ENCODE measurements at places on chromosomes 3 and 15. TPM values are rescaled to one million over a fixed set of nuclear protein-coding genes. Genes with fewer than 3 reads are reported as not detected.
A peak's percentile ranks its signal among the peaks of the same experiment; 100 is the strongest.

Gene GALNT15
- total RNA-seq: 5.5 TPM

- peak; percentile 7 for DNase-seq
These were observed 437.2 kb downstream of the SI start for GRCh38 chr3:164641071-164641470.

DNA sequence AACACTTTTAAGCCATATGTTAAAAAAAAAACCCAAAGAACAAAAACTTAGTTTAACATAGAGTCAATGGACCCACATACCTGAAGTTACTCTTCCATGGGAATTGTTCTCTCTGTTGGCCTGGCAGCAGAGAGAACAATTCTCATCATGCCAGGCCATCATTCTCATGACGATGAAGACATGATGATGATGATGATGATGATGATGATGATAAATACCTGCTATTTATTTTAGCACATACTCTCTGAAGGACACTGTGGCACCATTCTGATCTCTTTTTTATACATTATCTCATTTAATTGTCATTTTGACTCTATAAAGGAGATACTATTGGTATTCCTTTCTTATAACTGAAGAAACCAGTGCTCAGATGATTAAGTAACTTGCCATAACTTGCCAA is 366.9 kb downstream of the MFSD1 start:
- no peak for DNase-seq

Gene CCDC174
- 15.8 TPM for total RNA-seq

DNA sequence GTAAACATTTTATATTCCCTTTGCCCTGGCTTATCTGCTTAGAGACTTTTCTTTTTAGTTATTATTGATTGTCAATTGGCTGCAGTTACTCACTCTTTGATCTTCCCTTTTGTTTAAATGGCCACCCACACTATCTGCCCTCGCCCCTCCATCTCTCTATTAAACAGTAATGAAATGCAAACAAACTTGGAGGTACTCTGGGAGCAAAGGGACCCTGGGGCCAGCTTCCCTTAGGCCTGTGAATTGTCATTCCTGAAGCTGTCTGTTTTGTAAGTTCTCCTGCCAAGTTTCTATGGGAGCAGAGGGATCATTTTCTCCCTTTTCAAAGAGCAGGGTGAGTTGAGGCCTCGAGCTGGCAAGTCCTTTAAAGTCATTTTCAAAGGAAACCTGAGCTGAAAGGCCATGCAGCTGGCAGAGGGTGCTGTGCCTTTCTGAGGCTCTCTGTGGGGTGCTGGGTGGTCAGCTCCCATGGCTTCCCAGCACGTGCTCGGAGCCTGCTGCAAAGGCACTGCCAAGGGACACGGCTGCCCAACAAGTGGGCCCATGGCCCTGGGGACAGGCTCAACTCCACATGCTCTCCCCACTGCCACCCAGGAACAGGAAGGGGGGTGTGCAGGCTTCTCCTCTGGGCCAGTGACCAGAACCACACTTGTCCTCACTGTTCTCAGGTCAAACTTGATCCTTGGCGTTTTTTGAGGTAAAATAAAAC is 17.4 kb upstream of the RTP2 start:
- peak; percentile 19 for DNase-seq

GRCh38 chr3:171187706-171188290 is 161.3 kb upstream of the SLC2A2 start:
- DNase-seq: peak; percentile 69

Gene SKIC8
- 45.2 TPM for total RNA-seq

- peak; percentile 69 for DNase-seq
These were observed 1.6 kb downstream of the STRA6 start for GRCh38 chr15:74200871-74201419.

- no peak for DNase-seq
These were observed 6.8 kb downstream of the RAB6B start for GRCh38 chr3:133888726-133889340.

DNA sequence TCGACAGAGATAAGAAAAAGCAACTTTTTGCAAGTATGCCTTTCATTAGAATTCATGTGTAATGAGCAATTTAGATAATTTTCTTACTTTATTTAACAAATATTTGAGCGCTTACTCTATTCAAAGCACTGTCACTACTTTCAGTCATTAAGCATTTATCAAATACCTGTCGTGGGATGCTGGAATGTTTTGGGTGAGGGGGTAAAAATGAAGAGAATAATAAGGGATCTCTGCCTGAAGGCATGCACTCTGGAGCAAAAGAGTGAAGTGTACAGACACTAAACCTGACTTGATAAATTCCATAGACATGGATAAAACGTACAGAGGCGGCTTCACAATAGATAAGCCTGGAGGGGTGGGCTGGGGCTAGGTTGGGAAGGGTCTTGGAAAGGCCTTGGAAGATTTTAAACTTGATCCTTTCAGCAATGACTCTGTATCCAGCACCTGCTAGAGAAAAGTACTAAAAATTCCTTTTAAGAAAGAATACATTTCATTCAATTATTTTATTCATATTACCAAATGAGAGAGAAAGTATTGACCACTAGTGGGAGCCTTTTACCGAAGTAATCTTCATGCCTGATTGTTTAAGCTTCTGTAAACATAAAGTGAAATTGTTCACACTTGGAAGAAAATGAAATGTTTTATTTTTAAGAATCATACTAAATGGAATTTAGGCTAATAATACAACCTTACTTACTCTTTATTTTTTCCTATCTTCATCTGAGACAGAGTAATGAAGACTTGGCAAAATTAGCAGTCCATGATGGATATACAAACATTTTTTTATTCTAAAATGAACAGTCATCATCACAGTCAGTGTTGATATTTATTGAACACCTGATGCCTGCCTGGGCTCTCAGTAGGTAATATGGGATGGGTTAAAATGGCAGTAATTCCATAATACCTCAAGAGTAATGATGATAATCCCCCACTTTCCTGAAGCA is 113.2 kb downstream of the PPP2R3A start:
- DNase-seq: peak; percentile 45

DNA sequence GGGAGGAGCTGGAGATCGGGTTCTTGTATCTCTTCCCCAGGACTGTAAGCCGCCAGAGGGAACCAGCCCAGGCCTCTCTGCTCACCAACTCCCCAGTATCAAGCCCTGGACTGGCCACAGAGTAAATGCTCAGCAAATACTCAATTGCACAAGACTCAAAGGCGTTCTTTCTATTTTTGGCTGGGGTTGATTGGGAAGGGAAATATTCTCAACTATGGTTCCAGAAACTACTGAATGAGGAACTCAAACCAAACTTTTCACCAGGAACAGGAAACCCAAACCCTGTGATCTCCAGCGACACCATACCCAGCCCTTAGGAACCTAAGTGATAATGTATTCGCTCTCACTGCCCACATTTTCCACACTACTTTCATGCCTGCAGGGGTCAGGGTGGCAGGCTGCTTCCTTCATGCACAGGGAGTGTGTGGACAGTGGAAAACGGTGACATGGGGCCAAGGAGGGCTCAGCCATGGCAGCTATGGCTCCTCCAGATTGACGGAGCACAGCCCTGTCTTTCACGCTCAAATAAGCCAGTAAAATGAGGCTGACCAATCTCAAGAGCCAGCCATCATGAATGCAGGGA is 124.7 kb upstream of the RAD18 start:
- DNase-seq: no peak

Gene GUCA1C
- not detected for total RNA-seq

- no peak for DNase-seq
These were observed 40.9 kb upstream of the ADAMTSL3 start for GRCh38 chr15:83612898-83613635.

DNA sequence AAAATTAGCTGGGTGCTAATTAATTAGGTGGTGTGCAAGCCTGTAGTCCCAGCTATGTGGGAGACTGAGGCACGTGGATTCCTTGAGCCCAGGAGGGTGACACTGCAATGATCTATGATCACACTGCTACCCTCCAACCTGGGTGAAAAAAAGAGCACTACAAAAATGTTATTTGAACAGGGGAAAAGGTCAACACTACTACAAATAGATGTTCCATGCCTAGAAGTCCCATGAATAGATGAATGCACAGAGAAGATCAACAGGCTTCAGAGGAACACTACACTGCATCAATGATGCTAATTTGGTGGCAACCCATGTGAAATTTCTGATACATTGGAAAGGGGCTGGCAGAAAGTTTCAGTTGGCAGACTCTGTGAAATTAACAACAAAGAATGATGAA is 105.4 kb upstream of the FHIT start:
- no peak for DNase-seq

DNA sequence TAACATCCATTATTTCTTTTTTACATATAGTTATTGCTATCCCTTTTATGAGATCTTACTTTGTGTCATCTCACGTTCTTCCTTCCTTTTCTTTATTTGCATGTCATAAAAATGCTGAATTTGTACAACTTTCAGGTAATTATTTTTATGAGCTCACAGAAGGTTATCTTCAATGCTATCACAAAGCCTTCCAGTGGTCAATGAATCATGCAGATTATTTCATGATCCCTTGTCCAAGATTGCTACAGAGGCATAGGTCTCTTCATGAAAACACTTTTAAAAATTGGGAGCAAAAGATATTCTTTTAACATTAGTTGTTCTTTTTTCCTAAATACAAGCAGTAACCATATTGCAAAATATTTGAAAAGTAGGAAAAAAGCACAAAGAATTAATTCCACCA is 880.1 kb upstream of the NR2F2 start:
- no peak for DNase-seq

- DNase-seq: peak; percentile 29
These were observed 22.6 kb downstream of the CRTC3 start for GRCh38 chr15:90552162-90552928.

DNA sequence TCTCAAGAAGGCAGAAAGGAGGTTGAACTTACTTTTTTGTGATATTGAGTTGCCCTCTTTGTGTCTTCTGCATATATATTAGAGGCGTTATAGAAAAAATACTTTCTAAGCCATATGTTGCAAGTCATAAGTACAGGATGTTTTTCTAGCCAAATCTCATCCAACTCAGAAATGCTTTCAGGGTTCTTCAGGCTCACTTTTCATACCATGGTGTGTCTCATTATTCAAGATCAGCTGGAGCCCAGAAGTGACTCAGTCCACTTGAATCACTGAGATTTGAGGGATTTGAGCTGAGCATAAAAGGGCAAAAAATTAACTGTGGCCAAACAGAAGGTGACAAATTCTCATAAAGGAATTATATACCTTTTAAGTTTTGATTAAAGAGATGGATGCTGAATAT is 157.3 kb downstream of the WNT5A start:
- DNase-seq: peak; percentile 22

Measured in tongue (tissue), 3 donors.